ENCODE measurements at places on chromosomes 7 and 10.

- DNase-seq, result no peak
Measured at GRCh38 chr10:100993986-100994708, 5.5 kb upstream of the LZTS2 start.

DNA sequence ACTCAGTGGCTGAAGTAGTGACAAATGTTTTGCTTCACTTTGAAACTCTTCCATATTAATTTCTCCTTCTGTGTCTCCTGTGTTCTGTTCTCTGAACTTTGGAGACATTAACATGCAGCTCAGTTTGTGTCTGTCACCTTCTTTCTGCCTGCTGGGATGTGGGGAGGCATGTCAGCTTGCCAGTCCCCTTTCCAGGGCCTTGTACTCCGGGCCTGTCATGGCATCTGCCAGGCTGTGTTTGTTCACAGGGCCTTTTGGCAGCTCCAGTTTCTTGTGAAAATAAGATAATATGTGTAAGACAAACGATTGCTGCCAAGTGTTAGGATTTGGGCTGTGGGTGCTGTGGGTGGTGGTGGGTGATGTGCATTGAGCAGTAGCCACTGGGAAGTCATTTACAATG lies 76.1 kb upstream of the ELMO1 start:
- no peak for DNase-seq

- DNase-seq, result no peak
Measured at GRCh38 chr7:153381275-153382040, 621.9 kb downstream of the ACTR3B start.

GRCh38 chr7:55034776-55035175 lies 16.0 kb downstream of the EGFR start:
- DNase-seq, result no peak

GRCh38 chr7:5248201-5248885 lies 34.4 kb upstream of the SLC29A4 start:
- no peak for DNase-seq

DNA sequence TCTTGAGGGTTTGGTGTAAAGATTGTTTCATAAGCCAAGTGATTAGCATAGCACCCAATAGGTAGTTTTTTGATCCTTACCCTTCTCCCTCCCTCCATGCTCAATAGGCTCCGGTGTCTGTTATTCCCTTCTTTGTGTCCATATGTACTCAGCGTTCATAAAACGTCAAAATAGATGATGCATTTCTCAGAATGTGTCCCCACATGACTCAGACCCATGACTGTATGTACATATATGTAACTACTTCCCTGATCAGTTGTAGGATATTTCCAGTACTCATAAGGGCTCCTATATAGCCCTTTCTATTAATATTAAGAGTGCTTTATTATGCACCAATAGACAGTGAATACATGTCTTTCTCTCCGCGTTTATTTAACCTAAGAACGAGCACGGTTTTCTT lies 466.9 kb downstream of the KIF20B start:
- no peak for DNase-seq

GRCh38 chr10:79314761-79315601 lies 32.3 kb upstream of the PPIF start:
- DNase-seq, result no peak

GRCh38 chr10:58439632-58440364 lies 54.6 kb downstream of the TFAM start:
- DNase-seq, result no peak

GRCh38 chr10:51918440-51918839 lies 219.0 kb upstream of the CSTF2T start:
- DNase-seq, result no peak

GRCh38 chr7:42645906-42646305 lies 266.0 kb downstream of the C7orf25 start:
- DNase-seq, result no peak

GRCh38 chr10:76045174-76045573 lies 613.8 kb downstream of the LRMDA start:
- no peak for DNase-seq

DNA sequence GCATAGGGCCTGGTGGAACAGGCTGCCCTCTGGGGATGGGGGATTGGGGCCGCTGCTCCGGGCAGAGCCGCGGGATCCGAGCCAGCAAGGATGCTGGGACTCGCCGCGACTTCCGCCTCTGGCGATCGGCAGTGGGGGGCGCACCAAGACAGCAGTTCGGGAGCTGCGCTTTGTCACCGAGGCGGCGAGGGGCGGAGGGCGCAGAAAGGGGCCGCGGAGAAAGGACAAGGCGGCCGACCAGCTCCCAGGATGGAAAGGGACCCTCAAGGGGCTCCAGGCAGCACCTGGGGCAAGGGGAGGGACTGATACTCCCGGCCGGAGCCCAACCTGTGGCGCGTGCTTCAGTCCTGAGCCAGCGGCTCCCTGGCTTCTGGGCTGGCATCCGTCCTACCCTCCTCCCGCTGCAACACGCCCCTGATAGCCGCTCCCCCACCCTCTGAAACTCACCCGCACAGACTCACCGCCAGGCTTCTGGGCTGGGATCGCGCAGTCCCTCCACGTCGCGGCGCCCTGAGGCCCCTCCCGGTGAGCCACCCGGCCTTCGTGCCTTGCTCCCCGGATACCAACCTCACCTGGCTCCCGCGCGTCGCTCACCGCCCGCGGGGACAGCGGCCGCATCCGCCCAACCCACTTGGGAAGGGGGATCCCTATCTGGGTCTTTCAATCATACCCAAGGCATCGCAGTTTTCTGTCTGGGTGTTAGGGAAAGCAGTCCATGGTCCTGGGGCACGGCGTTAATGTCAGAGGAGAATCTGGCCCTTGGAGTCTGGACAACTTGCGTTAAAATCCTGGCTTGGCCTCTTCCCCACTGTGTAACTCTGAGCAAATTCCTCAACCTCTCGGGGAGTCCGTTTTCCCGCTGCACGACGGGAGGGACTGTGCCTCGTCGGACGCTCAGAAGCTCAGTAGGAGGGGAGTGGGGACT lies 7.0 kb upstream of the EVX1 start:
- no peak for DNase-seq

- no peak for DNase-seq
Measured at GRCh38 chr7:95694334-95694733, 78.0 kb upstream of the DYNC1I1 start.

GRCh38 chr7:92834507-92835260 lies 1.7 kb downstream of the CDK6 start:
- DNase-seq, result no peak

- no peak for DNase-seq
Measured at GRCh38 chr10:130809761-130810515, 501.6 kb downstream of the TCERG1L start.

DNA sequence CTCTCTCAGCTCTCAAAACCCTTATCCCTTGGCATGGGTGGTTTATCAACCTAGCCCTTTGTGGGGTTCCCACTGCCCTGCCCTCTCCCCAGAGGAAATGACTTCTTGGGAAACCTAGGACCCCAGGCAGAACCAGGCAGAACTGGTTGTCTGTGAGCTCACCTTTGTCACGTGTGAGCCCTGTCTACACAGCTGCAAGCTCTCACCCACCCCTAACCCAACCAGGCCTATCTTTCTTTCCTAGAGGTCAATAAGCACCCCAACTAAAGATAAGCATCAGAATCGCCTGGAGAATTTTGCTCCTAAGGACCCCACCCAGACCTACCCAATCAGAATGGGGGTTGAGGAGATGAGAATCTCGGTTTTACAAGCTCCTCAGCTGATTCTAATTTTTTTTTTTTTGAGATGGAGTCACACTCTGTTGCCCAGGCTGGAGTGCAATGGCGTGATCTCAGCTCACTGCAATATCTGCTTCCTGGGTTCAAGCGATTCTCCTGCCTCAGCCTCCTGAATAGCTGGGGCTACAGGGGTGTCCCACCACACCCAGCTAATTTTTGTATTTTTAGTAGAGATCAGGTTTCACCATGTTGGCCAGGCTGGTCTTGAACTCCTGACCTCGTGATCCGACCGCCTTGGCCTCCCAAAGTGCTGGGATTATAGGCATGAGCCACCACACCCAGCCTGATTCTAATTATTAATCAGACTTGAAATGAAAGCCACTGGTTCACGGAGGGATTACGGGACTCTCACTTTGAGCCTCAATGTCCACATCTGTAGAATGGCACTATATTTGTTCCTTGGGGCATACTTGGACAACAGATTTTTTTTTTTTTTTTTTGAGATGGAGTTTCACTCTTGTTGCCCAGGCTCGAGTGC lies 7.5 kb upstream of the DDIT4 start:
- DNase-seq, result no peak

DNA sequence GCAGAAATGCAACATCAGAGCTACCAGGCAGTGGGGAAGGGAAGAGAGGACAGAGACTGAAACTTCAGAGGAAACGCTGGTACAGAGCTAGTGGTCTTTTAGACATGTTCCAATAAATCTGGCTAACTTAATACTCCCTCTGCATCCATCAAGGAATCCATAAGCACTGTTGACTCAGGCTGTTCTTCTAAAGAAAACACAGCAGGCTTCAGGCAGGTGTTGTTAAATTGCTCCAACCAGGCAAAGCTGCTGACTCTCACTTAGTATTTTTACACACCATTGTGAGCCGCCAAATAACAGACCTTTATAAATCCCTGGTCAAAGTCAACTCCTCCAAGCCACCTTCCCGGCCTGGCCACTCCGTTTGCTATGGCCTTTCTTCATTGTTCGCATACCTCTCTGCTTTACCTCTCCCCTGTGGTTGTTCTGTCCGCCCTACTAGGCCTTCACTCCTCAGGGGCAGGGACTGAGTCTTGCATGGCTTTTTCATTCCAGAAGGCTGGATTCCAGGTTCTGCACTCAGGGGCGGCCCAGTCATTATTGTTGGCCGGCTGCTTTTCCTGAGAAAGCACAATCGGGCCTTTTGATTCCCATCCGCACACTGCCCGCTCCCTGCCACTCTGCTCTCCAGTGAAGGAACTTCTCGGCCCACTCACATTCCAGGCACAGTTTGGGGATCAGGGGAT lies 18.4 kb downstream of the CREB3L2 start:
- DNase-seq, result no peak

- no peak for DNase-seq
Measured at GRCh38 chr10:101625821-101626412, 37.8 kb downstream of the DPCD start.

DNA sequence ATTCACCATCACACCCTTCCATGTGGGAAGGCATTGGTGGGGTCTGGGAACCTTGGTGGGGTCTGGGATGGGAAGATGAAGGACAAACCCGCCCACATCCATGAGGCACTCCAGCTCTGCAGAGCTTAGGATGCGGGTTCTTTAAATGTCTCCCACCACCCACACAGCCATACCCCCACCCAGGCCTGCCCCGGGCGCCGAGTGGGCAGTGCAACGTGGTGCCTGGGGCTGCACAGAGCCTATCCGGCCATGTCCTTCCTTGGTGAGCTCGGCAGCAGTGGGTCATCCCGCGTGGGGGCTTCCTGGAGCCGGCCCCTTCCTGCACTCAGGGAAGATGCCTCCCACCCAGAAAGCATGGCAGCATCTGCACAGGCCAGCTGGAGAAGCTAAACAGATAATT lies 163.5 kb upstream of the TCERG1L start:
- DNase-seq, result no peak

DNA sequence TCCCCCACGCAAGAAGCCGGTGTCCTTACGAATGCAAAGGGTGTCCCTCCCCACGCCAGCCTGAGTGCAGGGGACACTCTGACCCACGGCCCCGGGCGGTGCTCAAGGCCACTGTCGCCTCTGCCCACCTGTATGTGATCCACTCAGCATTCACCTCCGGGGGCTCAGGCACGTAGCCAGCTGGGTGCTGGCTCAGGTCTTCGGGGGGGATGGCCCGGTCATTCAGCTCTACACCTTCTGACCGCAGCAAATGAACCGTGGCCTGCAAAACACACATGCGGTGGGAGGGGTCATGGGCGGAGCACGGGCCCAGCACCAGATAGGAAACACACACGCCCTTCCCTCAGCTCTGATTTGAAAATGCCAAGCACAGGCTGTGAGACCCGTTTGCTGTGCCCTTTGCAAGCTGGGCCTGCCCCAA lies 25.9 kb downstream of the CFAP46 start:
- DNase-seq, result no peak

- DNase-seq, result no peak
Measured at GRCh38 chr10:88835910-88836221, 15.8 kb downstream of the ANKRD22 start.

DNA sequence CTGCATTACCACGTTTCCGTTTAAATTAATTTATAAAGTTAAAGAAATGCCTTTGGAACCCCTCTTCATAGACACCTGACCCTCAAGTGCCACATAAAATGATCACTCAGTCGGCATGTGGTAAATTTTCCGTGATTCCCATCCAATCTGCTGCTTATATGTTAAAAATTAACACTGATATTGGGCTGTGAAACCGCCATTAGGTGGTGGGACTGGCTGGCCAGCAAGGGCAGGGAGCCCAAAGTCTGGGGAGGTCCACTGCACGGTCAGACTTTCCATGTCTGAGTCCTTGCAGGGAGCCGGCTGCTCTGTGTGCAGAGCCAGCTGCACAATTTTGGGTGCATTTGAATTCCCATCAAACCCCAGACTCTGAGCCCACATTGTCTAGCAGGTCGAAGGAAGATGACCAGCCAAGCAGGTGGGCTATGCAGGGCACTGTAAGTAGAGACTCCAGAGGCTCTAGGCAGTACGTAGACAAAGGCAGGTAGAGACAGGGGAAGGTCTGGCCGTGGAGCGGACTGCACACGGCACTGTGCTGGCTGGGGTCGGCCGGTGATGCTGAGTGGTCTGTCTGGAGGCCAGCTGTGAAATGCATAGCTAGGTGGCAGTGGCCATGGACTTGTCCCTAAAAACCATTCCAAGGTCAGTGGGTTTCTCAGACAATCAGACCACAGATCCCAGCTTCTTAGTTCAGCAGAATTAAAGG lies 122.9 kb downstream of the SH3PXD2A start:
- DNase-seq, result no peak

DNA sequence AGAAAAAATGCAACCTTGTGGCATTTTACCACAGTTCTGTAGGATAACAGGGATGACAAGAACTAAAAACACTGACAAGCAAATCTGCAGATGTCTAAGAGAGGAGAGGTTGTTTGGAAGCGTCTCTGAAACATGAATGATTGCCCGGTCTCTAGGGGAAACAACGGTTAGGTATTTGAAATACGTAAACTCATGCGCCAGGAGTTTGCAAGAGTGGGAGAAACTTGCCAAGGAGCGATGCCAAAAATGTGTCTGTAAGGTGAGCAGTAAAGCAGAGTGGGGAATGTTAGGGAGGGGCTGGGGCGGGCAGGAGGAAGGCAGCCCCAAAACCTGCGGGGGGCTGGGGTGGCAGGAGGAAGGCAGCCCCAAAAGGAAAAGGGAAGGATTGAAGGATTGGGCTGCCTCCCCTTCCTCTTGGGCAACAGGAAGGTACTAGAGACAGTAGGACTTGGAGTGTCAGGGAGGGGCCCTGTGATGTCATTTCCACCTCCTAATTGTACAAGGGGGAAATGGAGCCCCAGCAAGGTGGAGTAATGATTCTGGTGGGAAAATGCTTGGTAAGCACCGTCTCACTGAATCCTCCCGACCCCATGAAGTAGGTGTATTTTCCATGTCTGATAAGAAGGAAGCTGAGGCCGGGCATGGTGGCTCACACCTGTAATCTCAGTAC lies 33.2 kb upstream of the PLEKHA1 start:
- no peak for DNase-seq

- no peak for DNase-seq
Measured at GRCh38 chr10:30736685-30737232, 107.2 kb upstream of the LYZL2 start.

DNA sequence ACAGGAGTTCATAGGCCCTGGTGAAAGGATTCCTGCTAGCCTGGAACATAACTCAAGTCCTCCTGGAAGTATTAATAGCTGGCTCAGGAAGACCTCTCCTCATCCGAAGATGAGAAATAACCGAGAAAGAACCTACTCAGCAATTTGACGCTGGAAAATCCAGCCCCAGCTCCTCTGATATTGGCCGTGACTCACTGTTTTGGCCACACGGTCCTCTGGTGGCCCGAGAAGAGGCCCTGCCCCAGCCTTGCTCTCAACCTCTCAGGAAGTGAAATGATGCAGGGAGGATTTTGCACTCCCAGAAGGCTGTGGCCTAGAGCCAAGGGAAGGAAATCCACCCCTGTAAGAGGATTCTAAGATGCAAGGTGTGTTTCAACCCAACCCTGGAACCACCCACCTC lies 121.6 kb downstream of the MTPAP start:
- DNase-seq, result no peak
